Fibroblast of upper back skin (primary cell): ENCODE measurements at places on chromosomes 7 and 10.

DNA sequence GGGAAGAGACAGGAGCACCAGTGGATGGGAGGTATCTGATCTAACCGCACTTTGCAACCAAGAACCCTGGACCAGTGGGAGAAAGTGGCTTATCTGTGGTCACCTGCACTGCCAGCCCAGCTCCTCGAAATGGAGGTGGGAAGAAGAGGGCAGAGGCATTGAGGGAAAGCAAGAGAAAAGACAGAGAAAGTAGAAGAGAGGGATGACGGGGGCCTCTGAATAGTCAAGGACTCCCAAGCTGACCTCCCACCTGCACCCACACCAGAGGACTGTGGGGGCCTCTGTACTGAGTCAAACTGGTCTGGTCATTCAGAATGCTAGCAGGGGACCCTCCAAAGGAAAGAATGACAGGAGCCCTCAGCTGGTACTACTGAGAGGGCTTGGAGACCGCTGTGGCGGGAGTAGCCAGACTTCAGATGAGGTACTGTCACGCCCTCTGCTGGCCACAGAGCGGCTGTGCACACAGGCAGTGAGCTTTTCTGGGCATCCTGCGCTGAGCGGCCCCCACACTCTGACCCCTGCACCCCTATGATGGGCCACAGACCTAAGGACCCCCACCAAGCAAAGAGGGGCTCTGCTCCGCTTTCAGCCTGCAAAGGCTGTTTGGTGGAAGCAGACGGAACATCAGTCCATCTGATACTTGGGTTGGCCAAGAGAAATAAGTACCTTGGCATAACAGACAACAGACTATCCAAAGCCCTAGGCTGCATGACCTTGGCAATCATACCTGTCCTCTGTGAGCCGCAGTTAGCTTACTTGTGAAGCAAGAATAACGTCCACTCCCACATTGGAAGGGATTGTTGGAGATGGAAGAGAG is 112.9 kb downstream of the COL13A1 start:
- peak; percentile 67 for DNase-seq

DNA sequence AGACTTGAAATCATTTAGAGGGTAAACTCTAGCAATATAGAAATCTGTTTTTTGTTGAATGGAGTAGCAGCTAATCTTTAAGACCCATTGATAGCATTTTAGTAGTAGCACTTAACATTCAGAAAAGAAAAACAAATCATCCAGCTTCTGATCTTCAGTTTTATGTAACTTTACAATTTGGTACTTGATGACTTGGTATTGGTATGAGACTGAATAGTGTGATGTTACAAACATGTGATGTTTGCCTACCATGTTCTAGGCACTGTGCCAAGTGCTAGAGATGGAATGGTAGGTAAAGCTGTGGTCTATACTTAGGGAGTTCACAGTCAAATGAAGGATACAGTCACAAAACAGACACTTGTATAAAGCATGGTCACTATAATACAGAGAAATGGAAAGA is 21.3 kb downstream of the ZEB1 start:
- DNase-seq: no peak

- DNase-seq: no peak
Observed at GRCh38 chr10:1155791-1156615, 99.8 kb downstream of the WDR37 start.

DNA sequence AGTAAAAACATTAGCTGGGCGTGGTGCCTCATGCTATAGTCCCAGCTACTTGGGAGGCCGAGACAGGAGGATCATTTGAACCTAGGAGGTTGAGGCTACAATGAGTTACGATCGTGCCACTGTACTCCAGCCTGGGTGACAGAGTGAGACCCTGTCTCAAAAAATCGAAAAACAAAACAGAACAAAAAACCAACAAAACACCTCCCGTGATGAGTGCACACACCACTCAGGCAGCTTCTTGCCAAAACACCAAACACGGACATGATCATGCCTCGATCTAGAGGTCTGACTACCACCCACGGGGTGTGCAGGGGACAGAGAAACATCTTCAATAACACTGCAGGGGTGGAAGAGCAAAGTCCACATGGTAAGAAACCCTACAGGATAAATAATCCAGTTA is 44.4 kb downstream of the AMZ1 start:
- no peak for DNase-seq

- DNase-seq: no peak
Observed at GRCh38 chr7:47776335-47776734, 171.9 kb downstream of the PKD1L1 start.

DNA sequence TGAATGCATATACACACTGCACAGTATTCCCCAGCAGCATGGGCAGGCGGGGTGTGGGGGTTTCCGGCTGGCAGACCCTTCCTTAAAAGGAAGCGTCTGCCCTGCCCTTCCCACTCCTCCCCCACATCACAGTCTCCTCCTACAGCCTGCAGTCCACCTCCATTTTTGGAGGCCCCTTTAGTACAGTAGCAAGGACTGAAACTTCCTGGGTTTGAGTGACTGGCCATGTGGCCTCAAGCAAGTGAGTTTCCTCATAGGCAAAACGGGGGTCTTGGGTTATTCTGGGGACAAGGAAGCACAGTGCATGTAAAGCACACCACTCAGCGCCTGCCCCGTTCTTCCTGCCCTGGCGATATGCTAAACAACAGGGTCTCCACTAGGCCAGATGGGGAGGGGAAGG is 62.1 kb upstream of the COL13A1 start:
- DNase-seq: no peak

GRCh38 chr10:96511044-96511945 is 2.4 kb downstream of the TLL2 start:
- peak; percentile 27 for DNase-seq

DNA sequence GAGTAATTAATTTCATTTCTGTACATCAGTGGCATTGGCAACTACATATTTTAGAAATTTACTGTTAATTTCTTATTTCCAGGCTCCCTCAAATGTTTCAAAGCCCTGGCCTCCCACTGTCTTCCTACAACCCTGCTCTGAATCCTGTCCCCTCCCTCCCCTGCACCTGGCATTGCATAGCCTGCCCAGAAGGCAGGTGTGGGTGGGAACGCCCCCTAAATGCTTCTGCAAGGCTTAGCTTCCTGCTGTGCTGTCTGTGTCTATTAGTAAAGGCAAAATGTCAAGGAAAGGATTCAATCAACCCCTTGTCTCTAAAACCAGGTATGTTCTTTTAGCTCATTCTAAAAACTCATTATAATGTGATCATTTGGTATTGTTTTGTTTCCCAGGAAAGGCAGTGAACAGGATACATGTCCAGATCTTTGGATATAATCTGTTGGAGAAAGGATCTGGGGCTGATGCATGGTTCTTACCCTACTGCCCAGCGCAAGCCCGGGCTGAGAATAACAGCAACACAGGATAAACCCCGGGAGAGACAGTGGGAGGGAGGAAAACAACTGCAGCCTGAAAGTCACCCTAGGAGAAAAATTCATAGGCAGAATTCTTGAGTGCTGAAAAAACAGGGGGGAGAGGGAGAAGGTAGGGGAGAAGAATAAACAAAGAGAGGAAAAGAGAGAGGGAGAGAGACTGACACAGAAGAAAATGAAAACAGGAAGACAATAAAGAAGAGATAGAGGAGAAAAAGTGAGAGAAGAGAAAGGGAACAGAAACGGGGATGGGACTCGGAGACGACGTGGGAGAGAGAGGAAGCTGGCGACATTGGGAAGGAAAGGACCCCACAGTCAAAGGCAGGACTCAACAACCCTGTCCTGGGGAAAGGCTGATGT is 589 bp downstream of the ZNF488 start:
- no peak for DNase-seq

DNA sequence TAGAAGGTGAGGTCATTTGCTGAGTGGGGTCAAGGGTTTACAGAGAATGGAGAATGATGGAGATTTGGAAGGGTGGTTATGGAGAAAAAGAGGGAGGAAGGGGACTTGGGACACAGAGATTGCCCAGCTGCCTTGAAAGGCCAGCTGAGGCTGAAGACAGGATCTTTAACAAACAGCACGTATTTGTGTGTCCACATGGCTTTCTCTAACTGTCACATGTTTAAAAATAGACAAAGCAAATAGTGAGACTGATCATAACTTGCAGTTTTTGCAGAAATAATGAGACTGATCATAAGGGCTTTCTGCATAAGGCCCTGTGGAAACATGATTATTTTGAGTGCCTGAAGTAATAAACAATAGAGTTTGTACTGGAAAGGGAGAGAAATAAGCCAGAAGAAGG is 212.7 kb downstream of the HDAC9 start:
- no peak for DNase-seq

DNA sequence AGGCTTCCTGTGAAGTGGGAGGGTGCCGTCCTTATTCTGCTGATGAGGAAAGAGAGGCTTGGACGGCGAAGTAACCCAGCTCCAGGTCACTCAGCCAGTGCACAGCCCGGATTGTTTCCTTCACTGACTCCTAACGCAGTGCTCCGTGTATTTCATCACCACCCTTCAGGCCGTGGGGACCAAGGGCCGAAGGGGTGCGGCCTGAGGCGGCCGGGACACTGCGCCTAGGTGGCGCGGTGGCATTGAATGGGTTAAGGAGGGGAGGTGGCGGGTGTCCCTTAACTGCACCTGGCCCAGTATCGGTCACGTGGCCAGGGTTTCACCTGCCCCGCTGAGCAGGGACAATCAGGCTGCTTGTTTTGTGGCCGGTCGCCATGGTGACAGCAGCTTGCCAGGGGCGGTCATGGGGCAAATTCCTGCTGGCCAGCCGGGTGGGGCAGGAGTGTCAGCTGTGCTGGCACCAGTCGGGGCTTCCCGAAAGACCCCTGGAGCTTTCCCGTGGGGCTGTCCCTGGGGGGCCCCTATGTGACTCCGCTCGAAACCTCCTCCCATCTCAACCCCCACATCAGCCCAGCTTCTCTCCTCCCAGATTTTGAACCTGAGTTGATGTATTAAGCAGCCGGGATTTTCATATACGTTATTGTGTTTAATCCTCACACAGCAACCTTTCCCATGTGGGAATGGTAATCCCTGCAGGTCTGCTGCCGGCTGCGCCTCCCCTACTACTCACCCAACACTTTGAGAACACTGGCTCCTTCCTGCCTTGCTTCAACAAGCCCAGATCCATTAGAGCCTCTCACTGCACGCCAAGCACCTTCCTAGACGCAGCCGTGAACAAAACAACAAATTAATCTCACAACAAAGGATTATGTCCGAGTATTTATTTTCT is 4.4 kb upstream of the ABHD11 start:
- no peak for DNase-seq

DNA sequence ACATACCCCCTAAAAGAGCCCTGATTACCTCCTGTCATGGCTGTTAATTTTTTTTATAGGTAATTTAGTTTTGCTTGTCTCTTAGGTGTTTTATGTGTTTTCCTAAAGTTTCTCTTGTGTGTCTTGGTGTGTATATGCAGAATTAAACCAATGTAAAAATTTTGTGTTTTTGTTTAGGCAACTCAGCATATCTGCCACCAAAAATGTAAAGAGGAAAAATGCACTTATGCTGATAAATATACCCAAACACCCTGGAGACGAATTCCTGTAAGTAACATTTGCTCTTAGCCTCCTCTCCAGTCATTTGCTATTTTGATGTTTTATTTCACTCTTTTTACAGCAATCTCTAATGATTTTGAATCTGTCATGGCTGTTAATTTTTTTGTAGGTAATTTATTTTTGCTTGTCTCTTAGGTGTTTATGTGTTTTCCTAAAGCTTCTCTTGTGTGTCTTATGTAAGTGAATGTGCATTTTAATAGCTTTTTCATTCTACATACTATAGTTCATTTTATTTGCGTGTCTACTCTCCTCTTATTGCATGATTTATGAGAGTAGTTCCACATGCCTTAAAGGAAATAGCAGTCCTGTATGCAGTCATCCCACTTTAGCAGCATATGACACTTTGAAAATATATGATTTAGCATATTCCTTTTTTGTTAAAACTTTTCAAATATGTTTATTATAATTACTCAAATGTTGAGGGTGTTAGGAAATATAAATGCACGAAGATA is 149.2 kb downstream of the CCSER2 start:
- peak; percentile 10 for DNase-seq

DNA sequence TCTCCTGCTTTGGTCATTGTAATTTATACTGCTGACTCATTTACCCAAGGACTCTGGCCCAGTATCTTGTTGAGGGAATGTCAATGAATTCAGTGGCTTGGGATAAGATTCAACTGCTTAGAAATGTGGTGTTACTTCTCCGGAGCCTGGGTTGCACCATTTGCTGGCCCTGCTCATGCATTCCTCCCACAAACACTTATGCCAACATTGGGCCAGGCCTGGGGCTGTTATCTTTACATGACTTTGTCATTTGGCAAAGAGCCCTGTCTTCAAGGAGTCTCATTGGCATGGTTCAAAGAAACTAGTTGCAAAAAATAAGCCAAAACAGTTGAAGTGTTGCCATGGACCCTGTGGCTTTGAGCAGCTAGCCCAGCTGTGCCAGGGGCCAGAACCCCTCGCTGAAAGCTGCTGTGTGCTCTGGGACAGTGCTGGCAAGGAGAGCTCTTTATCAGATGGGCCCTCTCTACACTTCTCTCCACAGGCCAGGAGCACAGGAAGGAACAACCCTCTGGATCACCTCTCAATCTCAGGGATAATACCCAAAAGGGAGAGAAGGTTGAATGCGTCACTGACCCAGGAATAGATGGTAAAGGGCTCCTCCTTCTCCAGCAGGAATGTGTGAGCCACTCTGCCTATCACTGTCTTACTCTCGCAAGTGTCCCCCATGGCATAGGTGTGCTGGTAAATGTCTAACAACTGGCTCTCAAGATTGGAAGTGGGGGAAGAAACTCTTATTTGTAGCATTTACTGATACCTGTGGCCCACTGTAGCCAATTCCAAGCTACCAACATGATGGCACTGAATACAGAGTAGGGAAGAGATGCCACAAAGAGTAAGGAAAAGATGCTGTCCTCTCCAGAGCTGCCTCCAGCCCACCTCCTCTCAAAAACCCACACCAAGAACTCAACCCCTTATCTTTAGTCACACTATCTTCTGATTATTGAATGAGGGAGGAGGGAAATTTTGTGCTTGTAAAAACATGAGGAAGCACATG is 23.5 kb upstream of the PDE1C start:
- DNase-seq: peak; percentile 92

DNA sequence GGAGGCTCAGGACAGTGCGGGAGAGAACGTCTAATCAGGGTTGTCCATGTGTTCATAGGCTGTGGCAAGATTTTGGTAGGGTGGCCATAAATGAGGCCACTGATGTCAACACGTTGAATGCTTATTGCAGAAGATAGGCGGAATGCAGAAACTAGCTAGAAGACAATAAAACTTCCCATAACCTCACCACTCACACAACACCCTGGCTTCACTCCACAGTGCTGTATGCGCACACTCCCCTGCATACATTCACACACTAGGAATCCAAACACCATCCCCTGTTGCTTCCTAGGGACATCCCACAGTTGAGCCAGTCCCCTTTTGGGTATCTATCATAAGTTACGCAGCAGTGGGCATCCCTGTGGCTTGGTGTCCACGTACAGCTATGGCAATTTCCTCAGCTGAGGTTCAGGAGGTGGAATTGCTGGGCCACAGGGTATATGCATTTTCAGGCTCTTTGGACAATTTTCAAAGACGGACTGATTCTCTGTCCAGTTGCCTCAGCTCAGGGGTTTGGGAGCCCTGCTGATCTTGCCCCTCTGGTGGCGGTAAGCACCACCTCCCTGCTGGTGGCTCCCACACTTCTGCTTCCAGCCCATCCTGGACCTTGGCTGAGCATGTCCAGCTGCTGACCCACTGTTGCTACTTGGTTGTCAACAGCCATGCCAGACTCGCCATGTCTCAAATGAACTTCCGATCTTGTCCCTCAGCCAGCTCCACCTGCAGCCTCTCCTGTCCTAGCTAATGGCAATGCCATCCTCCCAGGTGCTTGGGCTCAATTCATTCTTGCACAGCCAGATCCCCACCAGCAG is 36.4 kb downstream of the CDH23 start:
- DNase-seq: no peak
